ENCODE measurements at places on chromosomes 6 and 20.

DNA sequence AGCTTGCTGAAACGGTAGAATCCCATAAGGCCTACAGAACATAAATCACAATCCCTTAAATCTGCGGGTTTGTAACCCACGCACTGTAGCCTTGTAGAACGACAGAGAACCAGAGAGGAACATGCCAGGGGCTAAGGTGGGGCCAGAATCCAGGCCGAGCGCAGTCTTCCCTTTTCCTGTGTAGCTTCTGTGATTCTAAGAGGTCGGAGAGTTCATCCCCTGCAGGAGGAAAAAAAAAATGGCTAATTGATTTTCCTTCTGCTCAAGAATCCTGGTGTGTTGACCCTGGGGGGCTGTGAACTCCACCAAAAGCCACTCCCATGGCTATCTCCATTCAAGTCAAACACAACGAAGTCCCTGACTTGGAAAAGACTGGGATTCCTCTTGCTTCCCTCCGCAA lies 96.3 kb downstream of the SPTLC3 start:
- DNase-seq = no peak

- no peak for DNase-seq
Observed at GRCh38 chr6:109521080-109521479, 38.1 kb upstream of the ZBTB24 start.

GRCh38 chr20:45823949-45824835 lies 2.9 kb downstream of the TNNC2 start:
- no peak for DNase-seq

DNA sequence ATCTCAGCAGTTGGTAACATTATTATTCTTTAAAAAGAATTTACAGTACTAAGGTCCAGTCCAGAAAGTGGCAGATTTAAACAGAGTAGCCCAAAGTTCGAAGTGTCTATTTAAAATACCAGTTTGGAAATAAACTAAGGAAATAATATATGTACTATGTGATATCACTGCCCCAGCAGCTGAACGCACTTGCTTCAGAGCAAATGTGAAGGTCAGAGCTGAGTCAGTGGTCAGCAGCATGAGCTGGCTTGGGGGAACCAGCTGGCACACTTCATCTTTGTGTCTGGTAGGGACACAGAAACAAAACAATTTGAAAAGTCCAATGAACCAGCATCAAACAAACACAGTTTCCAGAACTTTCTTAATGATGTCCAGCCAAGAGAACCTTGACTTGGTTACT lies 15.4 kb downstream of the TMEM14B start:
- no peak for DNase-seq

DNA sequence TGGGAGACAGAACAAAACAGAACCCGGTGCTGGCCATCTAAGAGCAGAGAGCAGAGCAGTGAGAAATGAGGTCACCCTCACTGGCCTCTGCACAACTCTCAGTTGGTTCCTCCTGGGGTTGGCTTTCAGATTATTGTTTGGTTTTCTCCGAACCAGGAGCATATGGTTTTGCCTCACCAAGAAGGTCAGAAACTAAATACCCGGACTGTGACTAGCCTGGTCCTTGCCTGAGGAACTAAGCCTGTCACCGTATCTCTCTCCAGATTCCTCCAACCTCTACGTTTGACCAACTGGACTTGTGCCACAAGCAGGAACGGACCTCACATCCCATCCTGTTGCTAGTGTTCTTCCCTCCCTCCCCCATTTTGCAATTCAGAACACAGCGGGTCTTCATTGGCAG lies 450.4 kb upstream of the JARID2 start:
- no peak for DNase-seq

- no peak for DNase-seq
Observed at GRCh38 chr20:46004889-46005473, 3.7 kb upstream of the MMP9 start.

GRCh38 chr6:127608554-127609270 lies 31.7 kb downstream of the C6orf58 start:
- no peak for DNase-seq

- no peak for DNase-seq
Observed at GRCh38 chr20:53074811-53075314, 102.7 kb downstream of the TSHZ2 start.

DNA sequence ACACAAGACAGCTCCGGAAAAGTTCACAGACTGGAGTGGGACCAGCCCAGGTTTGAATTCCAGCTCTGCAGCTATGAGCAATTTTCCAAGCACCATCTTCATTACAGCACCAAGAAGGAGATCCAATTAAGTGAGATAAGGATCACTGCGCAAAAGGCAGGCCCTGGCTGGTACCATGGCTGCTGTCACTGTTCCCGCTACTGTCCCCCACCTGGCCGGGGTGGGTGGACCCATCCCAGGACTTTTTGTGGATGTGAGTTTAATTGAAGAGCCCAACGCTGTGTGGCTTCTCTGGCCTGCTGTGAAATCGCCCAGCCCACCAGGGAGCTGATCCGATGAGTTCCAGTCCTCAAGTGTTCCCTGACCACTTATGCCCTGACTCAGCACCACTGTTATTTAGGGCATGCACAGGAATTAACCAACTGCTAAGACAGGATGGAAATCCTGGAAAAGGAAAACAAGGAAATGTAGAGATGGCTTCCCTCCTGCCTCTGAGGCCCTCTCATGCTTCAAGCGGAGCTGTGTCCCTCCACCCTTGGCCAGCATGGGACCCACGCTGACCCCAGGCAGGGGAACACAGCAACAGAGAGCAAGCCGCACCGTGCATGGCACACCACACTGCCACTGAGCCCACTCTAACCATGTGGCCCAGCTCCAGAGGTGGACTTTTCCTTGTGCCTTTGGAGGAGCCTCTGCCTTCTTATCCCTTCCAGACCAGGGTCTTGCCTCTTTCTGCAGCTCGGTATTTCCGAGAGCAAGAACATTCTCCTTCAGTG lies 150.0 kb upstream of the CST7 start:
- no peak for DNase-seq

DNA sequence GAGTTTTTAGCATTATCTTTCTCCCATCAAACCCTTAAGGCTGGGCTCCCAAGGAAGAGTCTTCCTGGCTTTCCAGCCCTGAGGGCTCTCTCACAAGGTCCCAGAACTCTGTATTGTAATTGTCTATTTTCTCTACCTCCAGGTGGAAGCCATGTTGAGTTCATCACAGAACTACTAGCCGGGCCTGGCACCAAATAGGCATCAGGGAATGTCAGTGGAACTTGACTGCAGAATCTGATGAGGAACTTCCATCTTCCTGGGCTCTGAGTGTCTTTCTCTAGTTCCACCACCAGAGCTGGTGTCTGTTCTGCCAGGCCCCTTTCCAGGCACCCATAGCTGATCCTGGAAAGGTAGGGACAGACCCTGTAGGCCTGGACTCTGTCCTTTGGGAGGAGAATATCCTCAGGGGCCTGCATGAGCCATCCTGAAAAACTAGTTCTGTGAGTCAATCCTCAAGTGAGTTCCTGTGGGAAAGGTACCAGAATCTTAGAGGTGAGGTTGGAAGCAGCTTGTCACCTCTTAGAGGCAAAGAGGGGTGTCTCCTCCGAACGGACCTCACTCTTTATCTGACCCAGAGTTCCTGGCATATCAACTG lies 11.1 kb upstream of the TOP1 start:
- DNase-seq = peak; percentile 48

DNA sequence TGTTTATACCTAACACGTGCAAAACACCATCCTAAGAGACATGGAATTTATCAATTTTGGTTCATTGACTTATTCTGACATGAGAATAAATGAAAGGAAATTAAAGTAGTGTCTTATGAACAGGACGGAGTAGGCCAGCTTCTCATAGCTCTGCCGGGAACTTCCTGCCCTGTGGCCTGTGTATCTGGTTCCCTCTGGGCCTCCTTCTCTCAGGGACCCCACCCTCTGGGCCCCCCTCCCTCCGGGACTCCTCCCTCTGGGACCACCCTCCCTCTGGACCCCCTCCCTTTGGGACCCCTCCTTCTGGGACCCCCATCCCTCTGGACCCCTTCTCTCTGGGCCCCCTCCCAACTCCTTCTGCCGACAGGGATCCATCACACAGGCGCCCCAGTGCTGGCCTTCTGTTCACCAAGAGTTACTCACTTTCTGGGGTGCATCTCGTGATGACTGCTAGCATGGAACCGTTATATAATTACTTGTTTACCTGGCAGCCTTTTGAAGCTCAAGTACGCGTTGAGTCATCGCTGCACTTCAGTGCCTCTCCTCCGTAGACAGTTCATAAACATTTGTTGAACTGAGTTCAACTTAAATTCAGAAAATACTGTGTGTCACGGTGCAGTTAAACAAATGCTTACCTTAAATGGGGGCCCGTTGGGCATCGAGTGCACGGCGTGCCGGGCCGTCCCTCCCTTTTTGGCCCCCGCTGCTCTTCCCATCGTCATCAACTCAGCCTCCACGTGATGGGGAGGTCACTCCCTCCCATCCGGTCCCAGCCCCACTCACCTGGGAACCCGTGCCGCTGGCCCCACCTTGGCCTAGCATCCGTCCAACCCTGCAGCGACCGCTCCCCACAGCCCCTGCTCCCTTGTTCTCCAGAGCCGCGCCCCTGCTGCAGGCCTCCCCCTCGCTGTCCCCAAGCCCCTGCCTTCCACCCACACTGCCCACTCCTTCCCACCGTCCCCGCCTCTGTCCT lies 8.1 kb downstream of the CCR6 start:
- no peak for DNase-seq

DNA sequence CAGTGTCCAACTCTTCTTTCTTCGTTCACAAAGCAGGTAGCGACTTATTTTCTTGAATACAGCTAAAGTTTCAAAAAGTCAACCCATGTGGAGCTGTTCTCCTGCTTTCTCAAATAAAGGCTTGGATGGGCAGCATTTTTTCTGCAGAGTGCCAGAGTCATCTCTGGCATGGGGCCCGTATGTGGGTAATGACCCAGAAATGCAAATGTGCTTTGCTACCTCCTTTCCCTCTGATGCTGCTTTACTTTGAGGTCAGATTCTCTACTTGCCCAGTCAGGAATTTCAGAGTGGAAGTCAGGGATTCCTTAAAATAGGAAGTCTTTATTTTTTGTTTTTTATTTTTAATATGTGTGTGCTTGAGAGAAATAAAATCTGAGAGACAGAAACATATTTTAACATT lies 4.9 kb downstream of the NKAIN2 start:
- peak; percentile 33 for DNase-seq
